ENCODE measurements at places on chromosomes 13 and 19.

- DNase-seq: no peak
These were observed 40.5 kb upstream of the XPO4 start for GRCh38 chr13:20942938-20943559.

DNA sequence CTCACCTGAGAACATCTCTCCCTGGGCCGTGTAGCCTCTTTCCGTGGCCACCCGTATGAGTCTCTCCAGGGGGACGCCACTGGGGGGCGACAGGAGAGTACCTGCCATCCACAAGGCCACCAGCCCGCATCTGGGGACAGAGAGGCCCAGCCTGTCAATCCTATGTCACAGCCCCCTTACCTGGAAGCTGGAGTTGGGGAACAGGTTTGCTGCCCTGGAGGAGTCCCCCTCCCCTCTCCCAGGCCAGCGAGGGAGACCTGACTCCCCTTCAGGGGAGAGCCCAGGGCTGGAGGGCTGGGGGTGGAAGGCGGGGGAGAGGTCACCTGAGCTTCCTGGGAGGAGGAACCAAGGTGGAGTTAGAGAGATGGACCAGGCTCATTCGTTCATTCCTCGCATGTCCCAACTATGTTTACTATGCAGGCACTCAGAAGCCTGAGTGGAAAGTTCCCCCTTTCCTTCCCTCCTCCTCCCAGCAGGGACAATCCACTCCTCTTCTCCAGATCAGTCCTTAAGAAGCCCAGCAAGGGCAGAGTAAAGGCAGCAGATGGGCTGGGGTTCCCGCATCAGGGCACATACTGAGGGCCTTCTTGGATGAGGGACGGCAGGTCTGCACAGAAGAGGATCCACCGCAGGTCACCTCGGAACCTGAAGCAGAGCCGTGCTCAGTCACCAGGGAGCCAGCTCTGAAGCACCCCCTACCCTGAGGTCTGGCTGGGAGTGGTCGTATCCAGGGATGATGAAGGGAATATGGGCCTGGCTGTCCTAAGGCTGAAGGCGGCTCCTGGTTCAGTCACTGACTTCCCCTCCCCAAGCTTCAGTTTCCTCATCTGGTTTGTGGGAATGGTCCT is 5.5 kb downstream of the ACTMAP start:
- peak; percentile 34 for DNase-seq

GRCh38 chr19:45591004-45591637 is 6.5 kb upstream of the OPA3 start:
- peak; percentile 78 for DNase-seq

DNA sequence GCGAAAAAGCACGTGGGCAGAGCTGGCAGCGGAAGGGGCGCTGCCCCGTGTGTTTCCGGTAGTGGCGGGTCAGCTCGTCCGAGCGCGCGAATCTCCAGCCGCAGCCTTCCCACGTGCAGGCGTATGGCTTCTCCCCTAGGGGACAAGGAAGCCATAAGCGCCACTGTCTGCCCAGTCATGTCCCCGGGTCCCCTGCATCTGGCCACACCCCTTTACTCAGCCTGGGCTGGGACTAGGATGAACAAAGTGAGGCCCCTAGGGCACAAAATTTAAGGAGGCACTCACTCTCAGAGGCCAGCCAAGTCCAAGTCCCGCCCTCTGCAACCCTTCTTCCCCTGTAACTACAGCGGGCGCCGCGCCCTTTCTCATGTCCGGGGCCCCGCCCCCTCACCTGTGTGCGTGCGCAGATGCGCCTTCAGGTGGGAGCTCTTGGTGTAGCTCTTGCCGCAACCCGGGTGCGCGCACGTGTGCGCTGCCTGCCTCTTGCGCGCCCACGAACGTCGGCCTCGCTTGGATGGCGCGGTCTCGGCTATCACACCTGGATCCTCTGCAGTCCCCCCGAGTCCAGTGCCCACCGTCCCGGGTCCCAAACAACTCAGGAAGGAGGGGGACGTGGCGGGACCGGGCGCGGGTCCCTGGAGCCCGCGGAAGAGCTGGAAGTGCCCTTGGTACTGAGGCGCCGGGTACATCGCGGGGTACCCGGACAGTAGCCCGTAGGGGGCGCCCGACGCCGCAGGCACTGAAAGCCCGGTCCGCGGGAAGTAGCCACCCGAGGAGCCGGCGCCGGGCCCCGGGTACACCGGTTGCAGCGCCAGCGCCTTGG is 1.9 kb downstream of the KLF1 start:
- DNase-seq: peak; percentile 87

DNA sequence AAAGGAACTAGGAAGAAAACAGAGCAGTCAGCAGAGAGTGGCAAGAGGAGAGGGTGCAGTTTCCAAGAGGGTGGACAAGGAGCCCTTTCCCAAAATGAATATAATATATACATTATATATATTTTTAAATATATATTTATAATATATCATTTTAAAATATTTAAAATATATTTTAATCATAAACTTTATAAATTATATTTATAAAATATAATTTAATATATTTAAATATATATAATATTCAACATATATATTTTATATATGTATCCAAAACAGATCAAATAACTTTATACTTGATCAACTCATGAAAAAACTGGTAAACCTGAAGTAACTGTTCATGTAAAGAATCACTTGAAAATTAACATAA is 328.6 kb downstream of the MYO16 start:
- DNase-seq: no peak

- DNase-seq: no peak
These were observed 19.0 kb downstream of the ZNF790 start for GRCh38 chr19:36819130-36819630.

- DNase-seq: peak; percentile 61
These were observed 14.5 kb upstream of the TNFAIP8L1 start for GRCh38 chr19:4624733-4625362.

DNA sequence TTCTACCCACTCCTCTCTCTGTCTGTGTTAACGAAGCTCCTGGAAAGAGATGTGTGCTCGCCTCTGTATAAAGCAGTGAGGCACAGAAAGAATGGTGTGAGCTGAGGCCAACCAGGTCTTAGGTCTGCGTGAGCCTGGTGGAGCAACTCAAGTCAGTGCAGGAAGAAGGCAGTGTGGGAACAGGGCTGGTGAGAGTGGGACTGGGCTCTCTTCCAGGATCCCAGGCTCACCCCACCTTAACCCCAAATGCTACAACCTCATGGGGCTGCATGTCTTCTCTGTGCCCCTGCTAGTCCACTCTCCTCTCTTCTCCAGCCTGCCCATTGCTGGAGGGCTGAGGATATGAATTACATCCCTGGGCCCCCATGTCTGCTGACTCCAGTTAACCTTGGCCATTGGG is 127.4 kb downstream of the DCT start:
- DNase-seq: no peak

DNA sequence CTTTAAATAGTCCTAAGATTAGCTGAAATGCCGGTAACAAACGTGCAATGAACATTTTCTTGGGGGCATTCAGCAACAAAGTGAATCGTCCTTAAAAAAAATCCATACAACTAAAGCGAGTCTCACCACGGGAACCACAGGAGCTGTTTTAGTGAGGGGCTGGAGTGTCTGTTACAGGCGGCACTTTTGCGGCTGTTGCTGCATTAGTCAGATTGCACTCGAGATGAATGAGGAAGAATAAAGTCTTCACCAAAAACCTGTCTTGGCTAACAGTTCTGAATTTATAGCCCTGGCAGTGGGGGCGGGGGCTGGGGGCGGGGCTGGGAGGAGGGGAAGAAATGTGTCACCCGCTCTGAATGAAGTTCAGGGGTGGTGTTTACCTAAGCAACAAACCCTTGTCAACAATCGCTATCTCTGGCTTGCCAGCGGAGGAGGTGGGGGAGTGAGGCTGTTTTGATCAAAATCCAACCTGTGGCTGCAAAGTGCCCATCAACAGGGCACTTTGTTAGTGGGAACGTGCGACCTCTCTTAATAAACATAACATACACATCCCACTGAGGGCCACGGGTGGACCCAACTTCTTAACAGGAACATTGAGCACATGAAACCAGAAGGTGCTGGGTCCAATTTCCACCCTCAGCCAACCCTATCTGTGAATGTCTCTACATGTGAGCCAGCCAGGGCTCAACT is 44.5 kb downstream of the RFX2 start:
- no peak for DNase-seq

DNA sequence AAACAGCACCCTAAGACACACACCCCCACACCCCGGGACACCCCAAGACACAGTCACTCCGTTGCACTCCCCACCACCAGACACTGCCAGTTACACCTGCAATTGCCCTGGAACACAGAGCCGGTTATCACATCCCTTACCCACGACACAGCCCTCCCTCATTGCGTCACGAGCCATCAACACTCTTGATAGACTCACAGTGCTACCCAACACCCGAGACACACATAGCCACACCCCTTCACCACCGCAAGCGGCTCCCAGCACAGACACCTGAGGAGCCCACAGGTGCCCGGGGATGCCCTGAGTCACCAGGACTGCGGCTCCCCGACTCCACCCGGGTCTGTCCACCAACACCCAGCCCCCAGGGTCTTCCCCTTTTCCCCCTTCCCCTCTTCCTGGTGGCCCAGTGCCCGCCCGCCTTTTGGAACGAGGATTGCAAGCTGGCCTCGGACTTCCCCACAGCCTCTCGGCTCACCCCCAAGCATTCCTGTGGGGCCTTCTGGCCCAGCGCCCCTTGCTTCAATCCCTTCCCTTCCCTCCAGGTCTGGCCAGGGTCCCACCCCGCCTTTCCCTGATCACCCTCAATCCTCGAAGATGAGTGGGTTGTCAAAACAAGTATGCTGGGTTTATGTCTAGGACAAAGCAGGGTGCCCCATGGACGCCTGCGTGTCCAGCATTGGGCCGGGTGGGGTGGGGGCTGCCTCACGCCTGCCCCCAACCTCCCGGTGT is 1.7 kb upstream of the PTGER1 start:
- no peak for DNase-seq

DNA sequence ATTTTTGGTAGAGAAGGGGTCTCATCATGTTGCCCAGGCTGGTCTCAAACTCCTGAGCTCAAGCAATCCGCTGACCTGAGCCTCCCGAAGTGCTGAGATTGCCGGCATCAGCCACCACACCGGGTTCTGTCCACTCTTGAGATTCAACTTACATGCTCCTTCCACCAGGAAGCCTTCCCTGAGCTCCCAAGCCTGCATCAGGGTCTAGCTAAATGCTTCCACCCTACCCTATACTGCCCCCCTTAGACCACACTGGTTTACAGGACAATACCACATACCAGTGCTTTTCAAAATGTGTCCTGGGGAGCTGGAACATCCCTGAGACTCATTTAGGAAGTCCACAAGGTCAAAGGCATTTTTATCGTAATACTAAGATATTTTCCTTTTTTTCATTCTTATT is 15.1 kb upstream of the CACNG8 start:
- peak; percentile 56 for DNase-seq

GRCh38 chr13:34522808-34523207 is 419.3 kb upstream of the NBEA start:
- no peak for DNase-seq

DNA sequence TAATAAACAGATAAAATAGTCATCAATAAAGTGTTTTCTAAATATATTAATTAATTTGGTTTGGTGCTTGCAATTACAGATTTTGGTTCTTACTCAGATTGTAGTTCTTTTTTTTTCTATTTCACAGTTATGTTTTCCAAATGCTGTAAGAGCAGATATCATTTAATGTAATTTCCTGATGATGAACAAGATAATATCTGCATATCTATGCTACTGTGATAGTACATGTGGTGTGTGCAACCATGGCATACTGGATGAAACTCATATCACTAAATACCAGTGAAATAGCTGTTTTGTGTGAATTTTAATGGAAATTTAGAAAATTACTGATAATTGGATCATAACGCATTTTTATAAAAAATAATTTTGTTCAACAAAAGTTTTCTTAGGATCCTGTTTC is 88.8 kb upstream of the MAB21L1 start:
- no peak for DNase-seq

DNA sequence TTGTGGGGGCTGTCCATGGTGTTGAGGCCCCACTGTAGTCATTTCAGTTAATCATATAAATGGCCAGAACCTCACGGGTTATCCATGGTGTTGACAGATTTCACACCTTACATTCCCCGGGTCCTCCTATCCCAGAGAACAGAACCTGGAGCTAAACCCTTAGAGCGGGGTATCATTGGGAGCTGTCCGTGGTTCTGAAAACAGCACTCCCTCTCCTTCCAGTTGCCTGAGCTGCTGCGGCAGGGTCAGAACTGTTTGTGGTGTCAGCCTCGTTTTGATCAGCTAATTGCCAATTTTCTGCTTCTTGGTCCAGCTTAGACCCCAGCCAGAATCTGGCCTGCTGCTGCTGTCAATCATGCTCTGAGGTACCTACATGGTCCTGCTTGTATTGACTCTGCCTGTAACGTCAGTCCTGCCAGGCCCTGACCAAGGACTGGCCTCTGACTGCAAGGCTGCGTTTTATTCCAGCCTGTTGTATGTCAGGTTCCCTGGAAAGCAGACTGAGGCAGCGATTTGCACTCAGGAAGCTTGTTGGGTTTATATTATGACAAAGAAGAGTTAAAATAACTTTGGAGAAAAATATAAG is 55.8 kb upstream of the KCTD15 start:
- peak; percentile 90 for DNase-seq

GRCh38 chr13:94419304-94419924 is 60.1 kb downstream of the DCT start:
- no peak for DNase-seq

- DNase-seq: no peak
These were observed 6.7 kb downstream of the TPT1 start for GRCh38 chr13:45333977-45334922.

- no peak for DNase-seq
These were observed 788.0 kb upstream of the ATXN8OS start for GRCh38 chr13:69319656-69320055.

- DNase-seq: no peak
These were observed 52.8 kb downstream of the ZNF823 start for GRCh38 chr19:11685676-11686650.

- DNase-seq: peak; percentile 84
These were observed at the start of gene GPC6 for GRCh38 chr13:93226623-93227279. Gene GPC6, plus strand, starts transcription at chr13:93226807.

GRCh38 chr13:43240278-43240677 is 216.9 kb downstream of the DNAJC15 start:
- DNase-seq: no peak

DNA sequence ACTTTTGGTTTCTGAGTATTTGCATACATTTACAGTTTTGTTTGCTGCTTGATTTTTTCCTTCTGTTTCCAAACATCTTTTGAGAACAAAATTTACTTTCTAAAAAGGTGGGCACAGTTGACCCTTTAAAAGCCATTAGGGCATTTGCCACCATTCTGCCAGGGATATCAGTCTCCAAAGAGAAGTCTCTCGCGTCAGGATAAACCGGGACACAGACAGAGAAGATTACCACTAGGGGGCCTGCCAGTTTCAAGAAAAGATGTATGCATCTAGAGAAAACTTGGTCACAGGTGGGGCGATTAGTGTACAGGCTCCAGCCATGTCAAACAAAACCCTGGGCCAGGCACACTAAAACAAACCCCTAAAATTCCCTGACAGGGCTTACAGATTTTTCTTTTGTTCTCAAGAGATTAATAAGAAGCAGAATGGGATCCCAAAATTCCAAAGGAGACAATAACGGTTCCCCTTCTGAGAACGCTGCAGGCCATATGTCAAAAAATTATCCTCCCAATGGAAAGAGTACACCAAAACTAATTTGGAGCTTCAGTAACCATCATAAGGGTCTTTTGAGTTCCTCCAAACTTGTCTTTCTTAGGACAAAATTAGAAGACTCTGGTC is 10.7 kb upstream of the PABPC3 start:
- DNase-seq: peak; percentile 69

- peak; percentile 37 for DNase-seq
These were observed 13.7 kb downstream of the KLHL26 start for GRCh38 chr19:18650468-18651041.

- DNase-seq: no peak
These were observed 33.5 kb upstream of the TM9SF2 start for GRCh38 chr13:99467764-99468163.

- DNase-seq: no peak
These were observed 15.7 kb downstream of the RANBP3 start for GRCh38 chr19:5961969-5962945.

- DNase-seq: no peak
These were observed 7.3 kb downstream of the GRTP1 start for GRCh38 chr13:113356596-113356995.

All from neural progenitor cell (in vitro differentiated cells).